Naive thymus-derived CD4-positive, alpha-beta T cell (primary cell): ENCODE measurements at places on chromosomes 2 and 18.

DNA sequence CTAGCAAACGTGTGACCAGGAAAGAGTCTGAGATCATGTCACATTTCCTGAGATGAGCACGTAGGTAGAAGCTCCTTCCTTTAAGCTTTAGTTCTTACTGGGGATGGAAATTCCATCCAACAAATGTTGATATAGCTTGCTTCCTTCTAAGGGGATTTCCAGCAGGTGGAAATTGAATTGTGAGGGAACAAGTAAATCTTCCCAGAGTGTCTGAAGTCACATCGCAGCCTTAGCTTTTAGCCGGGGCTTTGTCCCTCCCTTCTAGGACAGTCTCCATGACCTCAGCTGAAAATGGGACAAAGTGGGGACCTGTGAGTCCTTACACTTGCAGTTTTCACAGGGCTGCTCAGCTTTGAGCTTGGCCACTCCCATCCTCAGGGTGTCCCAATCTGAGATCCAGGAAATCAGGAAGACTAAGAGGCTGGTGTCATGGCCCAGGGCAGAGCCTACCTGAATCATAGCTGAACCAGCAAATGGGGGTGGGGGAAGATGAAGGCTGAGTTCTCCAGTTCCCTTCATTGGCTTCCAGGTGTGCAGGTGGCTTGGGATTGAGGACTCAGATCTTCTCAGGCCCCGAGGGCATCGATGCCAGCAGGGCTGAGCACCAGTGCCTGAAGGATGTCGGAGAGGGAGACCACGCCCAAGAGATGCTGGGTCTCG, 8.3 kb downstream of the PRKAG3 start:
- no peak for DNase-seq

DNA sequence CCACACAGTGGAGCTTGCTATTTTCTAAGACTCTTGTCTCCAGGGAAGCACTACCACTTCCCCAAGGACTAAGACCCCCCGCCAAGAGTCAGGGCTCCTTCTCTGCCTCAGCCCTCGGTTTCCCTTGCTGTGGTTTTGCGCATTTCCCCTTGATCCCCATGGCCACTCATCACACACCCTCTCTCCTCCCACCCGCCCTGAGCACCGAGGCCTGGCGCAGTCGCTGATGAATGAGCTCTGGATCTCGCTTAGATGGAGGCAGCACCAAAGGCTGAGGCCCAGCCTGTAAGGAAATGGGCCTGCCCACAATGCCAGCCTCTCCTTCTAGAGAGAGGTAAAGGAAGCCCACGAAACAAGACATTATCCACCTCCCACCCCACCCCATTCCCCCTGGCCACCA, 96.9 kb downstream of the TNS1 start:
- DNase-seq: no peak

DNA sequence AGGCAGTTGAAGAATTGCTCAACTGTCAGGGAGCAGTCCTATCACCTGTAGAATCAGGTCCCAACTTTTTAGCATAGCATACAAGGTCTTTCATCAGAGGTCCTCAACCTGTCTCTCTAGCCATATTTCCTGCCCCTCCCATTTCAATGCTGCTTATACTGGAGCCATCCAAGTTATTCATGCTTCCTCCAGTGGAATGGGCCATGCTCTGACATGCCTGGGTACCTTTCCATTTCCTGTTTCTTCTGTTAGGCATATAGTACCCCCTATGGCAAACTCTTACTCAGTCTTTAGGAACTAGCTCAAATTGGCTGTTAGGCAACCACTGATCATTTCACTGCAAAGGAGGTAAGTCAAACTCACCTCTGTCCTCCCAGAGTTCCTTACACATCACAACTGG, 51.0 kb upstream of the ABCA12 start:
- no peak for DNase-seq

DNA sequence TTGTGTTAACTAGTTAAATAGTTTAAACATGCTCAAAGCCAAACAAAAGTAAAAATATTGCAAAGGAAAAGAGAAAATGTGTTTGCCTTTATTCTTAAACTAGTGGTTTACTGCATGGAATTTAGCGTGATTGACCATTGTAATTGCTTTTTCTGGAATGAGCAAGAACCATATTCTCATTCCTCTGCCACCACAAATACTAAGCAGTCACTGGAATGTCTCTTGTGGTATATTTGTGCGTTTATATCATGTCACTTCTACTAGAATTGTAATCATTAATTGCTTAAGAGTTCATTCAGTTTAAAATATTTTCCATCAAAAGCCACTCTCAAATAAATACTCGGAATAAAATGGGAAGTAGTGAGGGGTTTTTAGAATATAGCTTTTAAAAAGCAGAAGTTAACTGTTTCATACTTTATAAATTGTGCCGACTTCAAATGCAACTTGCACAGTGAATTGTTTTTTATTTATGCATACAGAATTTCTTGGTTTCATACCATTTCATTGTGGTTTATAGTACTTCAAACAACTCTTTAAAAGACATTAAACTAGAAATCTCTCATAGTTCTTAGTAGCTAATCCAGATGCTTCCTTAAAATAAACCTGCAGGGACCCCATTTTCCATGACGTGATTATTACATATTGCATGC, 288.1 kb downstream of the EPHA4 start:
- no peak for DNase-seq

GRCh38 chr2:158509928-158510797, 53.4 kb downstream of the PKP4 start:
- DNase-seq: no peak

DNA sequence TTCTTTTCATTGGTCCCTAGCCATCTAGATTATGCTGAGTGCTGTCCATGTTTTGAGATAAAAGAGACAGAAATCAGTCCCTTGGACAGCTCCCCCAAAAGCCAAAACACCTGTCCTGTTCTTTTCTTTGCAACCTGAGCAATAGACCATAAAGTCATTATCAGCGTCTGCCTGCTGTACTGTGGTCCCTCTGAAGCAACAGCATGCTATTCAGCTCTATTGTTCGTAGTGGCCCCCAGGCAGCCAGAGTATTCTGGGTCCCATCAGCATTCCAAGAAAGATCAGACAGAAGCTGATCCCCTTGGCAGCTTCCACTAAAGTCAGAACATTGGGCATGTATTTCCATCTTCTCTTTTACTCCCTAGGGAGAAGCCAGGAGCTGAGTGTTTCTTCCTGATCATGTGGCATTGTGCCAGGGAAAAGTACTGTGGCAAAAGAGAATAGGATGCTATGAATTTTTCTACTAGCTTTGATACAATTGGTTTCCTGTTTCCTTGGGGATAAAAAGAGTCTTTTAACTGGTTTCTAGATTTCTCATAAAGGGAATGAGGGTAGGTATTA, 33.6 kb upstream of the ZSWIM2 start:
- DNase-seq: no peak

DNA sequence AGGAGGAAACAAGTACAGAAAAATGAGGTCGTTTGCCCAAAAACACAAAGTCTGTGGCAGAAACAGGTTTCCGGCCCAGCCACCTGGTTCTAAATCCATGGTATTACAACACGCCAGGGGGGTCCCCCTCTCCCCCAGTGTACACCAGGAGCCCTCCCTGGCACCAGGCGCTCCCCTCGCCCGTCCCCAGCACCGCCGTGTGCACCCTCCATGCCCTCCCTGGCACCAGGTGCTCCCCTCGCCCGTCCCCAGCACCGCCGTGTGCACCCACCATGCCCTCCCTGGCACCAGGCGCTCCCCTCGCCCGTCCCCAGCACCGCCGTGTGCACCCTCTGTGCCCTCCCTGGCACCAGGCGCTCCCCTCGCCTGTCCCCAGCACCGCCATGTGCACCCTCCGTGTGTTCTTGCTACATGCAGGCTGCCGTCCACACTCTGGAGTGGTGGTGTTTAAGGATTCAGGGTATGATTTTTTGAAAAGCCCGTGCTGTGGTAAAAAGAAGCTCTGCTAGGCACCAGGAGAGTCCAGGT, 59.8 kb upstream of the NFATC1 start:
- DNase-seq: no peak

GRCh38 chr2:241295326-241296095, 20.0 kb downstream of the HDLBP start:
- no peak for DNase-seq

DNA sequence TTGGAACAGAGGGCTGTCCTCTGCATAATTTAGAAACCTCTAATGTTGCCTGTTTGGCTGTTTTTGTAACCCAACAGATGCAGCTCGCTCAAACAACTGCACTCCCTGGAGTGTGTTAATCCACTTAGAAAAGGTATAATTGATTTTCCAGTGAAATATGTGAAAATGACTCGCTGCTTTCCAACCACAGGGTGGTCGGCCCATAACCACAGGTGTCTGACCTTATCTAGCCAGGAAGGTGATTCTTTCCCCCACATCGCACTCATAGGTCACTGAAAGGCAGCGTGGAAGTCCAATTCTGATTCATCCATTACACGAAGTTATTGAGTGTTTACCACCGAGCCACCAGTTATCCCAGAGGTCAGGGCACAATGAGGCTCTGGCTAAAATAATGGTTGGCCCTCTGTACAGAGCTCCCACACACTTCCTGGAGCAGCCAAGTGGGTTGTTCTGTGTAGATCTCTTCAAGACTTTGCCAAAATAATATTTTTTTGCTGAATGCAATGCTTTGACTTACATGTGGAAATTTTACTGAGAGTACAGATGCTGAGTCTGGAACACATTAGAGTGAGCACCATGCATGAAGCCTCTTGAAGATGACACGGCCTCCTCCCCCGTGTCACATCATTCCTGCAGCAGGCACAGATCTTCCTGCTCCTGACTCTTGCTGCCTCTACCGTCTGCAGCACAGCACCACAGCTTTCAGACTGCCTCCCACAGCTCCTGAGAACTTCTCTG, 396.2 kb downstream of the ZNF516 start:
- DNase-seq: no peak

GRCh38 chr2:150188177-150188576, 299.3 kb downstream of the RND3 start:
- DNase-seq: no peak

GRCh38 chr18:58026395-58026794, 17.6 kb upstream of the NEDD4L start:
- no peak for DNase-seq

DNA sequence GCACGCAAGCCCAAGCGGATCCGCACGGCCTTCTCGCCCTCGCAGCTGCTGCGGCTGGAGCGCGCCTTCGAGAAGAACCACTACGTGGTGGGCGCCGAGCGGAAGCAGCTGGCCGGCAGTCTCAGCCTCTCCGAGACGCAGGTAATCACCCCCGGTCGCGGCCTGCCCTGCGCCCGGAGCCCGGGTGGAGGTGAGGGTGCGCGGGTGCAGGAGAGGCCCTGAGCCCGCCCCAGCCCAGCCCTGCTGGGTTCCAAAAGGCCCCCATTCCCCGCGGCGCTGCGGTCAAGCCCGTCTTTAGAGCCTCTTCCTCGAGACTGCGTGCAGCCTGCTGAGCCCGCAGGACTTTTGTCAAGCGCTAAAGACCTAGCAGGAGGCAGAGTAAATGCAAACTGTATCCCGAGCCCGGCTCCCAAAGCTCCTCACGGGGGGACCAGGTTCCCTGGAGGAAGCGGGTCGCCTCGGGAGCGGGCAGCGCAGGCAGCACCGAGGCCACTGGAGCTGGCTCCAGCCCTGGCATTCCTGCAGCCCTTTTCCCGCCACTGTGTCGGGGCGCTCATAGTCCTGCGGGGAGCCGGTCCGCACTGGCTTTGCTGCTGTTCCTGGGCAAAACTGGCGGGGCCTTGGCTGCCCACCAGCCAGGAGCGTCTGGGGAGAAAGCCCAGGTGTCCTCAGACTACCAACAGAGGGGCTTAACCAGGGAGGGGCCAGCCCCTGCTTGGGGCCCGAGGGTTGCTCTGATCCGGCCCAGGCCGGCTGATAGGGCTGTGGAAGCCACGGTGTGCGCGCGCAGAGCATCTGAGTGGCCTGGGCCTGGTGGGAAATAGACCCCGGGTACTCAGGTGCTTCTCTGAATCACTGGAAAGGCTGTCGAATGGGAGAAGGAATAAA, 7.3 kb downstream of the EMX1 start:
- no peak for DNase-seq

- DNase-seq: no peak
These were observed 1.2 kb downstream of the MAT2A start for GRCh38 chr2:85540133-85540648.

DNA sequence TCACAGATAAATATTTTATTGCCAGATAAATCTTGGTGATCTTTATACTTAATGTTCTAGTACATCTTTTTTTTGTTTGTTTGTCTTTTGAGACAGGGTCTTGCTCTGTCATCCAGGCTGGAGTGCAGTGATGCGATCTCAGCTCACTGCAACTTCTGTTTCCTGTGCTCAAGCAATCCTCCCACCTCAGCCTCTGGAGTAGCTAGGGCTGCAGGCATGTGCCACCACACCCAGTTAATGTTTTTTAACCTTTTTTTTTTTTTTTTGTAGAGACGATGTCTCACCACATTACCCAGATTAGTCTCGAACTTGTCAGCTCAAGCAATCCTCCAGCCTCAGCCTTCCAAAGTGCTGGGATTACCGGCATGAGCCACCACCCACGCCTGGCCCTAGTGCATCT, 9.1 kb upstream of the C1GALT1C1L start:
- no peak for DNase-seq

GRCh38 chr18:9079818-9080528, 22.5 kb upstream of the NDUFV2 start:
- no peak for DNase-seq

DNA sequence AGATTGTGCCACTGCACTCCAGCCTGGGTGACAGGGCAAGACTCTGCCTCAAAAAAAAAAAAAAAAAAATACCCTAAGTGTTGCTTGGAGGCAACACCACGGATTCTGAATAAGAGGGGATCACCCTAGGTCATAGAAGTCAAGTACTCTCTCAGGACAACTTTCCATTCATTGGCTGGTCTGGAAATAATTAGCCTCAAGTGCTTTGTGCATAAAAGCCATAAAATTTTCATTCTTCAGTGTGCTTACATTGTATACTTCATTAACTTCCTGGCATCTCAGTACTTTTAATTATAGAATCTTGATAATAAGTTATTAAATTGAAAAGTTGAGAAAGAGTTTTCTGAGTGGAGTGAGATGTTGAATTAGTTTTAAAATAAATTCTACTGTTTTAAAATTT, 876.1 kb upstream of the FAM98A start:
- no peak for DNase-seq

- DNase-seq: no peak
These were observed 18.6 kb upstream of the KCNJ13 start for GRCh38 chr2:232794981-232795380.

GRCh38 chr2:60485055-60485454, 68.4 kb downstream of the BCL11A start:
- no peak for DNase-seq

DNA sequence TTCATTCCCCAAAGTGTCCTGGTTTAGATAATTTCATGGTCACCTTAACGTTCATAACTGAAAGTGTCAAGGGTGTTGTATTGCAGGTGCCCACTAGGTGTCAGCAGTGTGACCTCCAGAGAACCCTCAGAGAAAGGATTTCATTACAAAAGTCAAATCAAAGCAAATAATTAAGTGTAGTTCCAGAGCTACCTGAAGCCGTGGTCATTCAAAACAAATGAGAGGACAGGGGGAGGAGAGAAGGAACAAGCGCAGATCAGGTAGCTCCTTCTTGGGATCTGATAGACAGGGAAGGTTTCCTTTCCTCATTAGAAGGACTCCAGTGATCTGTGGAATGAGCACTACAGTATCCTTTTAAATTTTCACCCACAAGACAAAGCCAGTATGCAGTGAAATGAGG, at the start of gene SLC9A4:
SLC9A4 (plus strand) TSS at position 207 of the 400 bp plus-strand sequence. CDS start 534 bp downstream, outside the sequence.
- no peak for DNase-seq
